ELR (cell line): ENCODE measurements at places on chromosomes 1 and 21.

DNA sequence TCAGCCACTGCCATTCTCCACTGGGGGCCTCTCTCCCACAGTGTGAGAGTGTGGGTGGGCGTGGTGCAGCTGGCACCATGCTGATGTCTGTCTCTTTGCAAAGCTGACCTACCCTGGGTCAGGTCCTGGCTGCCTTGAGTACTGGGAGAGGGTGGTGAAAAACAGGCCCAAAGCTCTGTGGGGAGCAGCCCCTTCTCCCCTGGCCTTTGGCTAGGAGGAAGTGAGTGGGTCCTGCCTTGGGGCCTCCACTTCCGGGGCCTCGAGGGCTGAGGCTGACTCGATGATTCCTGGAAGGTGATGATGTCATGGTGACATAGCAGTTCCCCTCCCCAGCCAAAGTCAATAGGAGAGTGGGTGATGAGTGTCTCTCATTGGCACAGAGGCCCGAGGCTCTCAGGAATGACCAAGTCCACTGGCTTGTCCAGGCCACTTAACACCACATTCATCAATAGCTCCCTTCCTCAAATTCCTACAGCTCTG is 53.0 kb downstream of the IER5 start:
- DNase-seq, result peak; percentile 98

GRCh38 chr1:248622570-248623001 is 12.3 kb downstream of the OR2T11 start:
- peak; percentile 60 for DNase-seq

DNA sequence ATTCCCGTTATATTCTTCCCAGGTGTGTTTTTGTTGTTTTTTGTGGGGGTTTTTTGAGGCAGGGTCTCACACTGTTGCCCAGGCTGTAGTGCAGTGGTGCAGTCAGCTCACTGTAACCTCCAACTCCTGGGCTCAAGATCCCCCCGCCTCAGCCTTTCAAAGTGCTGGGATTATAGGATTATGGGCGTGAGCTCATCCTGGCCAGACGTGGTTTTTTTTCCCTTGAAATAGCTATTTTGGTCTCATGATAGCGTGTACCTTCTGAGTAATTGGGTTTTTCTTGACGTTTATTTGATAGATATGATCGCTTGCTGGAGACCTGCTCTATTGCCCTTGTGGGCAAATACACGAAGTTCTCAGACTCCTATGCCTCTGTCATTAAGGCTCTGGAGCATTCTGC is 17.6 kb downstream of the CTPS1 start:
- no peak for DNase-seq

DNA sequence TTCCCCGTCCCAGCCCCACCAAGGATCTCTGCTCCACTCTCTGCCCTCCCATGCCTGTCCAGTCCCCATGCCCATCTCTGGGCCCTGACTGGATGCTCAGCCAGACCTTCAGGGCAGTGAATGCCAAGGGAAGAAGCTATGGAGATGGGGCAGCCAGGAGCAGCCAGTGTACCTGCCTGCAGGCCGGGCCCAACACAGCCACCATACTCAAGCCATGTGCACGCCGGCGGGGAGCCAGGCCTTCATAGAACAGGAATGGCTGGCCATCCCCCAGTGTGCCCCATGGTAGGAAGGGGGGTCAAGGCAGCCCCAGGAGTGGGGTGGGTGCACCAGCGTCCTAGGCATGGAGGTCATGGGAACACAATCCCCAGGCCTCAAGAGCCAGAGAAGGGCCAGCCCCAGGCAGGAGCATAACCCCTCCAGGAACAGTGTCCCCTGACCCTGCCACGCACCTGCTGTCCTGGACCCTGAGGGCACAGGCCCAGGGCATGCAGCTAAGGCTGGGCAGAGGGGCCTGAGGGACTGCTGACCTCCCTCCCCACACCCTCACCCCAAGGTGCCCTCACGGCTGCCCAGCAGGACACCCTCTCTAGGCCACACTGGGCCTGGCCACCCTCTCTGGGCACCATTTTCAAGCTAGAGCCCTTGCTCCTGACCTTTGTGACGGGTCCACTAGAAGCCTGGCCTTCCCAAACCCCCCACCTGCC is 20.3 kb upstream of the ARF1 start:
- no peak for DNase-seq

DNA sequence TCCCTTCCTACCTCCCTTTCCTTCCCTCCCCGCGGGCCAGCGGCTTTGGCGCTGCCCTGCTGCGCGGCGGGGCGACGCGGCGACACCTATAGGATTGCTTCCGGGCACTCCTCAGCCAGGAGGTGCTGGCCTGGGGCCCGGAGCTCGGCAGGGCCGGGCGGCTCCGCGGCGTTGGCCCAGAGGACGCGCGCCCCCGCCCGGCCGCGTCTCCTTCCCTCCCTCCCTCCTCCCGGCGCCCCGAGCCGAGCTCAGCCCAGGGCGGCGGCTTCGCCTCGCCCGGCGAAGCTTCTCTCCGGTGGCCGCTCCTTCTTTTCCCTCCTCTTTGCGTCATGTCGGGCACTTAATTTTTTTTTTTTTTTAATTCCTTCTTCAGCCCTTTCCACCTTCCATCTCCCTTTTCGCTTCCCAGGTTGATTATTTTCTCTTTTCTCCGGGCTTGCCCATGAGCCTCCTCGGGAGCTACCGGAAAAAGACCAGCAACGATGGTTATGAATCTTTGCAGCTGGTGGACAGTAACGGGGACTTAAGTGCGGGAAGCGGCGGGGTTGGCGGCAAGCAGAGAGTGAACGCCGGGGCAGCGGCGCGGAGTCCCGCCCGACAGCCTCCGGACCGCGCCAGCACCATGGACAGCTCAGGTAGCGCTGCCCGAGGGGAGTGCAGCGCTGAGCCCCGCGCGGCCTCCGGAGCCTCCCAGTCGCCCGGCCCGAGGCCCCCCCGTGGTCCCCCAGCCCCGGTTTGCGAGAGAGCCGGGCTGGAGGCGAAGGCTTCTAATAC is at the start of gene DNAJC6:
Gene DNAJC6 (plus strand): TSS at position 240 of the 774 bp plus-strand sequence. CDS start 203 bp downstream, at position 443.
- DNase-seq, result peak; percentile 76

- DNase-seq, result no peak
These were observed 126.7 kb downstream of the EIF4G3 start for GRCh38 chr1:21050031-21050430.
